Activated CD8-positive, alpha-beta memory T cell treated with anti-CD3 and anti-CD28 coated beads for 24 hours (primary cell): ENCODE measurements at places on chromosomes 13 and 19.

- no peak for DNase-seq
These were observed 73.3 kb downstream of the SLC7A1 start for GRCh38 chr13:29522044-29522685.

GRCh38 chr19:8304841-8305621 lies 3.1 kb downstream of the CD320 start:
- DNase-seq: peak; percentile 62

GRCh38 chr13:39672378-39673132 lies 17.1 kb downstream of the COG6 start:
- no peak for DNase-seq

DNA sequence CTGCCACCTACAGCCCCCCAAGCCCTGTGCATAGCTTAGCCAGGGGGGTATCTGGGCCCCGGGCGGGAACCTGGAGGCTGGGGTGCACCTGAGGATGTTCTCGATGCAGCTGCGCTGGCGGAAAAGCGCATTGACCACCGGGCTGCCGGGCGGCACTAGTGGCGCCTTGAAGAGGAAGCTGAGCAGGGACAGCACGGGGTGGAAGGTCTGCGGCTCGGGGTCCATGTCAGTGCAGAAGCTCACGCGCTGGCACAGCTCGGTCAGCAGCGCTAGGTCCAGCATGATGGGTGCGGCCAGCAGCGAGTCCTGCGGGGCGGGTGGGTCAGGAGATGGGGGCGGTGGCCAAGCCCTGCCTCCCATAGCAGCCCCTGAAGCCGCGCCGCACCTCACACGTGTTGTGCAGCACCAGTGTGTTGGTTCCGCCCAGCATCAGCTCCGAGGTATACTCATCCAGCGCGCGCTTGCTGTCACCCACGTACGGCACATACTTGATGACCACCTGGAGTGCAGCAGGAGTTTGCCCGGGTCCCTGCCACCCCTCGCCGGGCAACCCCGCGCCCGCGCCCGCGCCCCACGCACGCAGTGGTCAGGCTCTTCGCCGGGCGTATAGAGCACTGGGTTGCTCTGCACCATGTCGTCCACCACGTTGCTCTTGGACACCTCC lies 2.6 kb downstream of the ISYNA1 start:
- no peak for DNase-seq

- DNase-seq: no peak
These were observed 50.3 kb upstream of the ANKRD10 start for GRCh38 chr13:110965038-110965754.

- peak; percentile 85 for DNase-seq
These were observed 6.2 kb downstream of the CARD8 start for GRCh38 chr19:48249502-48250014.

DNA sequence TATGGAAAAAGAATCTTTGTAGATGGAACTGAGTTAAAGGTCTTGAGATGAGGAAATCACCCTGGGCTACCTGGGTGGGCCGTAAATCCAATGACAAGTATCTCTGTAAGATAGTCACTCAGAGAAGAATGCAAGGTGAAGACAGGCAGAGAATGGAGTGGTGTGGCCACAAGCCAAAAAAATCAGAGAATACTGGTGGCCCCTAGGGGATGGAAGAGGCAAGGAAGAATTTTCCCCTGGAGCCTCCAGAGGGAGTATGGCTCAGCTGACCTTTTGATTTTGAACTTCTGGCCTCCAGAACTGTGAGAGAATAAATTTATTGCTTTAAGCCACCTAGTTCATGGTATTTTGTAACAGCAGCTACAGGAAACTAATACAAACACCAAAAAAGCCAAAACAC lies 32.7 kb upstream of the CSNK1A1L start:
- DNase-seq: no peak

- no peak for DNase-seq
These were observed 100.6 kb upstream of the FAM216B start for GRCh38 chr13:42680748-42681147.
